ENCODE measurements at places on chromosomes 5 and 9. TPM values are rescaled to one million over a fixed set of nuclear protein-coding genes. Genes with fewer than 3 reads are reported as not detected.

DNA sequence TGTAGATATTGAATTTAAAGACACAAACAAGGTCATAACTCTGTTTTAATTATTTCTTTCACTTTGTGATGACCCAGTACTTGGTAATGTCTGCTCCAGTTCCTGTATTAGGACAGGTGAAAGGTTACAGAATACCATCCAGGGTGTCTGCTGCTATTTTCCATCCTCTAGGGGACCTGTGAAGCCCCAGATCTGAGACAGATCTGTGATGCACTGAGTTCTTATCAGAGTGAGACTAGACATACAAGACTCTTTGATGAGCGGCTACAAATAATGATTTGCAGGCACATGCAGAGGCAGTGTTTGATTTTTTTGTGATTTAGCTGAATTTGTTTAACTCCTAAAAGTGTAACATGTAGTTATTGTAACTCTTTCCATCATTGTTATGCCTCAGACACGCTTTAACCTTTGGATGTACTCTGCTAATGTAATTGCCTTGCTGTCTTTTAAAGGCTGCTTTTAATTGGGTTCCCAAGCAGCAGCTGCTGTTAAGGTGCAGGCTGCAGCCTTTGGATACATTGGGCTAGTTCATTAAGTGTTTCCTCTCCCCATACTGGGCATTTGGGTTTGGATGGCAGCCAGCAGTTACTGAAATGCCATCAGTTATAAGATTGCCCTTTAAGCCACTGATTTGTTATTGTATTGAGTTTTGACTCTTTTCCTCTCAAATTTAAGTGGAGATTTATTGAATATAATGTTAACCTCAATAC is 63.3 kb downstream of the RASGRF2 start:
- DNase-seq: no peak

- peak; percentile 53 for DNase-seq
Observed at GRCh38 chr9:36091026-36091953, 45.2 kb upstream of the GLIPR2 start.

DNA sequence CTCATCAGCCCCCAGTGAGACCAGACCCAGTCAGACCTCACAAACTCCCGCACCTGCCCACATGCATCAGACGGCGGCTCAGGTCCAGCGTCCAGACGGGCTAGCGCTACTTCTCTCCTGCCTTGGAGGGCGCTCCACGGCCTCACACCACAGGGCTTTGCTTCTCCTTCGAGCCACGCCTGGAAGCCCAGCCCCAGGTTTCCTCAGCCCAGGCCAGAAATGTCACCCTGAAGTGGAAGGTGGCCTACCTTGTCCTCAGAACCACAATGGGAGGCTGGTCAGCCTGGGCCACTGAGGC is 2.8 kb downstream of the NACC2 start:
- DNase-seq: no peak

GRCh38 chr5:181233801-181234454 is 9.8 kb downstream of the RACK1 start:
- DNase-seq: no peak

The TXN gene
- total RNA-seq: 94.3 TPM

Measured in skin of body (tissue), 3 donors.